Right atrium auricular region (tissue), 2 donors: ENCODE measurements at places on chromosomes 11 and 22.
A peak's percentile ranks its signal among the peaks of the same experiment; 100 is the strongest.

GRCh38 chr22:46078241-46079092 is 71.9 kb upstream of the PPARA start:
- peak; percentile 83 for DNase-seq

DNA sequence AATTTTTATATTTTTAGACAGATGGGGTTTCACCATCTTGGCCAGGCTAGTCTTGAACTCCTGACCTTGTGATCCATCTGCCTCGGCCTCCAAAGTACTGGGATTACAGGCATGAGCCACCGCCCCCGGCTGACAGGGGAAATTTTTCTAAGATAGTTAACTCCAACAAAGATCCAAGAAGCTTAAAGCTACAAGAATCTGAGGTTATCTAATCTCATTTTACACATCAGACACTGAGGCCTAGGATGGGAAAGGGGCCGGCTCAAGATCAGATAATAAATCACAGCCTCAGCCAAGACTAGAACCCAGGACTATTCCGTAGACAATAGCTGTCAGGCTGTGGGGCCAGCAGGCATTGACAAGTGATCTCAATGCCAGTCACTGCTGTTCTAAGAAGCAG is 94.0 kb downstream of the AMBRA1 start:
- no peak for DNase-seq

DNA sequence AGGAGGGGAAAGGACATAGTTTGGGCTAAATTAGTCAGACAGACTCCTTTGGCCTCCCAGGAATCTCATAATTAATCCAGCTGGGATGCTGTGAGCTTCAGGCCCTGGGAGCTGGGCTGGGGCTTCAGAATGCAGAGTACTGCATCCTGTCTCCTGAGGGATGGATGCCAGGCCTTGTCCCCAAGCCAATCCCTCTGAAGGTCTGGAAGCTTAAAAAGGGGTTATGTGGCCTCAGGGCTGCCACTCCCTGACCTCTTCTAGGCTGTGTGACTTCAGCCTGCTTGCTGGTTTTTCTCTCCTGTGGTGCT is 6.9 kb upstream of the LRRC32 start:
- DNase-seq: no peak

DNA sequence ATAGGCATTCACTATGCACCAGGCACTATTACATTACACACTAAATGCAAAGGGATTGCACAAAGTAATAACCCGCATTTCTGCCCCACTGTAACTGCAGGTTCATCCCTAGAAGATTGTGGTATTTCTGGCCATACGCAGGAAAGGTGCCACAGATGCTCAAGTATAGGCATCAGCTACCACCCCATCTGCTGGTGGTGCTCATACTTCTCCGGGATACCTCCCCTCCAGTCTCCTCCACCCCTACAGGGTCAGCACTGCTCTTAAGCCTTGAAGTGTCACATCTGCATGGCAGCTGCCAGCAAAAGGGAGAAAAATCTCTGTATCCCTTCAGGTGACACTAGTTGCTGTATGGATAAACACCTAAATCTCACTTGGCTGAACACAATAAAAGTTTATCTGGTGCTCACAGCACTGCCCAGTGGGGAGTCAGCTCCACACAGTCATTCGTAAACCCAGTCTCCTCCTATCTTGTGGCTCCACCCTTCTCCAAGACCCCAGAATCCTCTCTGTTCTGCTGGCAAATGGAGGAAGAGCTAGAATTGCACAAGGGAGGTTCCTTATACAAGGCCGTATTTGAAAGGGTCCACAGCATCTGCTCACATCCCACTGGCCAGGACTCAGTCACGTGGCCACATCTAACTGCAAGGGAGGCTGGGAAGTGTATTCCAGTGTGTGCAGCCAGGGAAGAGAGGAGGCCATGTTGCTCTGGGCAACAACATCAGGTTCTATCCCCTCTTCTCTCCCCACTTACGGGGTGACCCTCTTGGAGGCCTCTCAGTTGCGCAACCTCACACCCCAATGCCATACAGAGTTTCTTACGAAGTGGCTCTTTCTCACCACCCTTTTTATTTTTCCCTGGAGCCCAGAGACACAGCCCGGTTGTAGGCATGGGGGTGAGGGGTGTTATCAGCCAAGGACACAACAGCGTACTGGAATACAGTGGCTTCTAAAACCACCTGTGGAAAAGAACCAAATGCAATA is 114.7 kb downstream of the BUD13 start:
- DNase-seq: no peak

- DNase-seq: no peak
Observed at GRCh38 chr11:34680206-34680605, 59.3 kb downstream of the EHF start.

DNA sequence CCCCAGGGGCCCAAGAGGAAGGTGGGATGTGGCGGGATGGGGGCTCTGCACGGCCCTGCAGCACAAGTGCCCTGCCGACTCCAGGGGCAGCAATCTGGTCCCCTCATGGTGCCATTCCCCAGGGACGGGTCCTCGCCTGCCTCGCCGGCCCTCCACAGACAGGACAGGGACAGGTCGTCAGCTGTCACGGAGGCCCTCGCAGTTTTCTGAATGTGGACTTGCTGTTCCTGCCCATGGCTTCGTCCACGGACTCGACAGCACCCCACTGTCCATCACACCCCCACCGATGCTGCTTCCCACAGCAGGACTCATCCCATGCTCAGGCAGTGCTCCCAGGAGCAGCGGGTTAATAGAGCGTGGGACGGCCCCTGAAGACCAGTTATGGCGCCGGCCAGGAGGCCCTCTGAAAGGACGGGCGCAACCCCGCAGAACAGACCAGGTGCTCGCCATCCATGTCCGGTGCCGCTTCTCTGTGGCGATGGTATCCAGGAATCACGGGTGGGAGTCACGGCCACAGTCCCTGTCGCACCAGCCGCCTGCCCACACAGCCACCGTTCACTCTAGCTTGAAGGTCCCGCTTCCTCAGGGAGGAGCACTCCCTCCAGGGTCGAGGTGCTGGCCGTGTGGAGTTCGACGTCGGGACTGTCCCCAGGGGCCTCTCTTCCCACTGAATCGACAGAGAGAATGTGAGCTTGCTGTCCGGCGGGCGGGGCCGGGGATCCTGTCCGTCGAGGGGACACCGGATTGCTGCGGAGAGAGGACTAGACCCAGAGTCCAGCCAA is 18.5 kb upstream of the MUC2 start:
- DNase-seq: no peak

- DNase-seq: peak; percentile 83
Observed at GRCh38 chr22:46007003-46007847, 30.3 kb upstream of the WNT7B start.

DNA sequence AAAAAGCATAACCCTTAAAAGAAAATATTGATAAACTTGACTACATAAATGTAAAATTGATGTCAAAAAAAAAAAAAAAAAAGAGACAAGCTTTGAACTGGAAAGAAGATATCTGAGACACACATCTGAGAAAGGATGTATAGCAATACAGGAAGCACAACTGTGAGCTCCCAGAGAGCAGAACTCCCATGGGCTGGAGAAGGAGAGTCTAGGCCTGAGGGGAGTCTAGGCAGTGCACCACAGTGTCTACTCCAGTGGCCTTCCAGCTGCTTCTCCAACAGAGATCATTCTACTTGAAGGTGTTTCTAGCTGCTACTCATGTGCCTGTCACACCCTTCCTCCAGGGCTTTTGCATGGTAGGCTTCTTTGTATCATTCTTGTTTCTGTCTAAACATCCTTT is 54.2 kb upstream of the SYT9 start:
- no peak for DNase-seq

DNA sequence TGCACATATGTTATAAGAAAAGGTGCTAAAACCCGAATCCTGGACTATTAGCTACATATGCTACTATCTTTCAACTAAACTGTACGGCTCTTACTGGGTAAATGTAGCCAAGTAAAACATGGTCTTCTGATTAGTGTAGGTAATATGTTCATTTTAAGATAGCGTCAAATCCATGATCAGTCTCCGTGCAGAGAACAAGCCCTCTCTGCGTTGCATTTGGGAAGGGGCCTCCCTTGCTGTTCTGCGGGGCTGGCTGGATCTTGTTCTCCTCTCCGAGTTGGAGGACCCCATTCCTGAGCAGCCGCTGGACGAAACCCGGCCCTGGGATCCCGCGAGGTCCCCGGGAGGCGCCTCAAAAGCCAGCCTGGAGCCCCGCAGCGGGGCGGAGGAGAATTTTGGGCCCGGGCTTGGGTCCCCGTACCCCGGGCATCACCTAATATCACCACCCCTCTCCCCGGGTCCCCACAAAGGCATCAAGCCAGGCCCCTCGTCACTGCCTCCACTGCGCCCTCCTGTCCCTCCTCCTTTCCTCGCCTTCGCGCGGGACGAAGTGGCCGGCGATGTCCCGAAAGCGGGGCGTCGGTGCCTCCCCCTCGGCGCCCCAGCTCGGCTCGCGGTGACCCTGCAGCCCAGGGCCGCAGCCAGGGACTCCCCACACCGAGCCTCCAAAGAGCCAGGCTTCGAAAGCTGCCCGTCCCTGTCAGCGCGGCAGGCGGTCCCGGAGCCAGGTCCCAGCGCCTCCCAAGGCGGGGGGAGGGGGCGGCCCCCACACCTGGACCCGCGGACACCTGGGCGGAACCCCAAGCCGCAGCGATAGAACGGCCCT is 54.5 kb upstream of the FBXO3 start:
- no peak for DNase-seq

DNA sequence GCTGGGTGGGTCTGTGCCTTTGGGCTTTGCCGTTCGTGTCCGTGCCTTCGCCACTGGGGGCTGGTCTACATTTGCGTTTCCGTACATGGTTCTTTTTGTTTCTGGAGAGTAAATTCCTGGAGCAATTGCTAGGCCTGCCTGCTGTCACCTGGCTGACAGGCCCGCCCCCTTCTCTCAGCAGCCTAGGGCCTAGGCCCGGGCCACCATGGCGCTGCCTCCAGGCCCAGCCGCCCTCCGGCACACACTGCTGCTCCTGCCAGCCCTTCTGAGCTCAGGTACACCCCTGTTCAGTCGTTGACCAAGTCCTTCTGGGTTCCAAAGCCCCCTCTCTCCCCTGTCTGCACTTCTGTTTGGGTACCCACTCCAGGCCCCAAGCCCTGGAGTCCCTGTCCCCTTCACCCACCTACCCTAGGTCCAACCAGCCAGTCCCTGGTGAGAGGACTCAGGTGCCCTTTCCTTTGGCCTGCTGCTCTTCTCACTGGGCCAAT is 649 bp downstream of the TMEM25 start:
- no peak for DNase-seq

GRCh38 chr22:27660306-27660705 is 141.2 kb downstream of the MN1 start:
- DNase-seq: no peak

GRCh38 chr11:66131937-66132632 is 62.0 kb downstream of the PACS1 start:
- DNase-seq: no peak

GRCh38 chr22:36236388-36237319 is 2.7 kb downstream of the APOL2 start:
- DNase-seq: no peak

- no peak for DNase-seq
Observed at GRCh38 chr11:126468102-126468521, 112.6 kb downstream of the ST3GAL4 start.

- peak; percentile 46 for DNase-seq
Observed at GRCh38 chr11:125075900-125076317, 12.8 kb downstream of the SLC37A2 start.

GRCh38 chr11:116994195-116994594 is 104.0 kb downstream of the SIK3 start:
- DNase-seq: no peak

DNA sequence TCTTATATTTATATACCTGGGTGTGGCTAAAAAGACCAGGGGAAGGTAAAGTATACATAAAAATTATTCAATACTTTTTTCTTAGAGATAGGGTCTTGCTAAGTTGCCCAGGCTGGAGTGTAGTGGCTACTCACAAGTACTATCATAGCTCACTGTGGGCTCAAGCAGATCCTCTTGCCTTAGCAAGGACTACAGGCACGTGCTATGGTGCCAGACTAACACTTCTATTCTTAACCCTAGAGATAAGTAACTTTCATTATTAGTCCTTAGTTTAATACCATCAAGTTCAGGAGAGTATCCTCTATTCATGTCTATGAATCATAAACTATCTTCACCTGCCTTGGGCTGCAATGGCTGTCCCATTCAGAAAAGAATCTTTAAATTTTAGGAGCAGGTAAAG is 11.9 kb downstream of the FCHSD2 start:
- no peak for DNase-seq

DNA sequence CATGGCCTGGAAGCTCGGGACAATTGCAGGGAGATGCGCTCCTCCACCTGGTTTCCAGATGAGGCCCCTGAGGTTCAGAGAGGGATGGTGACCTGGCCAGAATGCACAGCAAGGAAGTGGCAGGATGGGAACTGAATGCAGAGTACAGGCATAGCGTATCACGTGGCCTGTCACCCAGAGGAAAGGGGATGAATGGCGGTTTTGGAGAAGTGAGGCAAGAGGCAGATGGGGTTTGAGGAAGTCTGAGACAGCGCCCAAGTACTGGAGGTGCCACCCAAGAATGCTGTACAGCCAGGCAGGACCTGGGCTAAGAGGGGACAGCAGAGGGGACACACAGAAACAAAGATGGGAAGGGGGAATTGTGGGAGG is 4.9 kb downstream of the RAB3IL1 start:
- DNase-seq: no peak
